ENCODE measurements at places on chromosomes 6 and 20. TPM values are rescaled to one million over a fixed set of nuclear protein-coding genes. Genes with fewer than 3 reads are reported as not detected.

NTSR1 gene
- total RNA-seq = 0.58 TPM

CD40 gene
- total RNA-seq = 3.0 TPM

GID8 gene
- 43.1 TPM for total RNA-seq

CAPN11 gene
- total RNA-seq = 0.35 TPM

OLIG3 gene
- total RNA-seq = not detected

C6orf141 gene
- total RNA-seq = 0.99 TPM

HTR1E gene
- total RNA-seq = 0.93 TPM

CRNKL1 gene
- 29.8 TPM for total RNA-seq

PLAGL1 gene
- 80.4 TPM for total RNA-seq

ADAM33 gene
- 24.6 TPM for total RNA-seq

MUC21 gene
- total RNA-seq = not detected

MDFI gene
- total RNA-seq = 45.7 TPM

TMC2 gene
- not detected for total RNA-seq

DTNBP1 gene
- 16.5 TPM for total RNA-seq

CPXM1 gene
- 146 TPM for total RNA-seq

DEFB124 gene
- not detected for total RNA-seq

ZNF335 gene
- 21.0 TPM for total RNA-seq

FRK gene
- total RNA-seq = 9.6 TPM

PTGIS gene
- 43.4 TPM for total RNA-seq

VGLL2 gene
- 3.4 TPM for total RNA-seq

CST2 gene
- not detected for total RNA-seq

PPP1R11 gene
- 17.8 TPM for total RNA-seq

PRPH2 gene
- total RNA-seq = 3.9 TPM

TCF21 gene
- total RNA-seq = 73.6 TPM

HLA-DRB1 gene
- 31.2 TPM for total RNA-seq
